EL (cell line): ENCODE measurements at places on chromosomes 1 and 21.
A peak's percentile ranks its signal among the peaks of the same experiment; 100 is the strongest.

DNA sequence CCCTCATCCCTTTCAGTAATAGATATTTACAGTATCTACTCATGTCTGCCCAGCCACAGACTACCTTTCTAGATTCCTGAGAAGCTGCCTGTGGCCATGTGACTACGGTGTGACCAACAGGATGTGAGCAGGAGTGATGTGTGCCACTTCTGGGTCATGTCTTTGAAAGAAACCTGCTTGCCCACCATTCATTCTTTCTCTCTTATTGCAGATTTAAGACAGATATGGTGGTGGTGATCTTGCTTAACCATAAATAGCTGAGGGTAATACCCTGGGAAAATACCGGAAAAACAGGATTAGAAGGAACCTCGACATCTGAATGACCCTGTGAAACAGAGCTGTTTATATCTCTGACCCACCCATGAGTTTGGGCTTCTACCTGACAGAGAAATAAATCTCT is 41.6 kb upstream of the GUCA2A start:
- no peak for DNase-seq

GRCh38 chr21:45868086-45868485 is 113.5 kb upstream of the COL6A1 start:
- DNase-seq: no peak

GRCh38 chr1:54285815-54286345 is 85.9 kb downstream of the MRPL37 start:
- DNase-seq: no peak

- peak; percentile 11 for DNase-seq
These were observed 2.5 kb downstream of the FRRS1 start for GRCh38 chr1:99763956-99764355.

GRCh38 chr1:25794325-25794724 is 5.7 kb upstream of the SELENON start:
- no peak for DNase-seq

DNA sequence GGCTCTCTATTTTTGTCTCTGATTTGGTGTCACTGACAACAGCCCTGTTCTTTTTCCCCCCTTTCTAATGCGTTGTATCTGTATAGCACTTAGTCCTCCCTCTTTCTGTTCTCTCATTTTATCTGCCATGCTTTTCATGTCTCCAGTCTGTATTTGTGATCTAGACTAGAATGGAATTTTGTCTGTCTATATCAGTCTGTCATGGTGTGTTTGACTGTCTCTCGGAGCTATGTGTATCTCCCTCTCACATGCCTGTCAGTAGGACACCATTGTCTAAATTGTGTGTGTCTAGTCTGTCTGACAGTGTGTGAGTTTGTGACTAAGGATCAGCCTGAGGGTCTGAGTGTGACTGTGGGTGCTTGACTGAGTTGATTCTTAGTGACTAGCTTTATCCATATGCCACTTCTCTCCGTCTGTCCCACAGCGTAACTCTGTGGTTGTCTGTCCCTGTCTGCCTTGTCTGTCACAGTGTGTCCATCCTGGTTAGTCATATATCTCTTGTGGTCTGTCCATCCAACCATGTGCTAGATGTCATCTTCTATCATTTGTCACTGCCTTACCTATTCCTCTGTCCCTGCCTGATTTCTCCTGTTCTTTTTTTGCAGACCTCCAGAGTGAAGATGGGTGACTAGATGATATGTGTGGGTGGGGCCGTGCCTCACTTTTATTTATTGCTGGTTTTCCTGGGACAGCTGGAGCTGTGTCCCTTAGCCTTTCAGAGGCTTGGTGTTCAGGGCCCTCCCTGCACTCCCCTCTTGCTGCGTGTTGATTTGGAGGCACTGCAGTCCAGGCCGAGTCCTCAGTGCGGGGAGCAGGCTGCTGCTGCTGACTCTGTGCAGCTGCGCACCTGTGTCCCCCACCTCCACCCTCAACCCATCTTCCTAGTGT is 1.4 kb upstream of the B4GALT2 start:
- no peak for DNase-seq

- DNase-seq: no peak
These were observed 17.0 kb upstream of the ANGEL2 start for GRCh38 chr1:213032651-213033050.

- peak; percentile 83 for DNase-seq
These were observed 76.3 kb upstream of the BEND5 start for GRCh38 chr1:48853006-48853405.

GRCh38 chr21:28142697-28143096 is 850.0 kb downstream of the LTN1 start:
- peak; percentile 81 for DNase-seq

- no peak for DNase-seq
These were observed 22.7 kb upstream of the LCE5A start for GRCh38 chr1:152487871-152488270.

- DNase-seq: no peak
These were observed 650.1 kb downstream of the KCNT2 start for GRCh38 chr1:195958131-195958530.

GRCh38 chr21:43781846-43782245 is 5.7 kb upstream of the CSTB start:
- no peak for DNase-seq

GRCh38 chr21:27108228-27108627 is 141.3 kb upstream of the ADAMTS5 start:
- peak; percentile 40 for DNase-seq

- peak; percentile 53 for DNase-seq
These were observed 147.2 kb downstream of the CHD1L start for GRCh38 chr1:147389532-147390184.
